ENCODE measurements at places on chromosomes 13 and 19.

DNA sequence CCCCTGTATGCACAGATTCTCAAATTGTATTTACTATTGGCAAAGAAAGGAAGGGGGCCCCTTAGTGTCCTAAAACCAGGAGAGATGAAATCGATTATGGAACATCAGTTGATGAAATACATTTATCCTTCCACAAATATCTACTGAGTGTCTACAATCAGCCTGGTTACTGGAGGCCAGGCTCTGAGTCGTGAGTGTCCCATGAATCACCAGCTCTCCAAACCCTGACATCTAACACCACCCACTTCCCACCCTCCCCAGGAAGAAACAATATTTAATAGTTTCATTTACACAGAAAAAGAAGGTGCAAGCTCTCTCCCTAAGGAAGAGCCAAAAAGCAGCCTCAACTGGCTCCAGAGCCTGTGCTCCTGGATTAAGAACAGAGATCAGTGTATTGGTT is 25.2 kb downstream of the KCTD15 start:
- no peak for DNase-seq

- peak; percentile 30 for DNase-seq
Measured at GRCh38 chr19:41264581-41265394, 616 bp downstream of the HNRNPUL1 start.

GRCh38 chr19:17951990-17952976 is 14.6 kb upstream of the KCNN1 start:
- no peak for DNase-seq

GRCh38 chr19:40523322-40524047 is 53.2 kb upstream of the SHKBP1 start:
- peak; percentile 49 for DNase-seq

DNA sequence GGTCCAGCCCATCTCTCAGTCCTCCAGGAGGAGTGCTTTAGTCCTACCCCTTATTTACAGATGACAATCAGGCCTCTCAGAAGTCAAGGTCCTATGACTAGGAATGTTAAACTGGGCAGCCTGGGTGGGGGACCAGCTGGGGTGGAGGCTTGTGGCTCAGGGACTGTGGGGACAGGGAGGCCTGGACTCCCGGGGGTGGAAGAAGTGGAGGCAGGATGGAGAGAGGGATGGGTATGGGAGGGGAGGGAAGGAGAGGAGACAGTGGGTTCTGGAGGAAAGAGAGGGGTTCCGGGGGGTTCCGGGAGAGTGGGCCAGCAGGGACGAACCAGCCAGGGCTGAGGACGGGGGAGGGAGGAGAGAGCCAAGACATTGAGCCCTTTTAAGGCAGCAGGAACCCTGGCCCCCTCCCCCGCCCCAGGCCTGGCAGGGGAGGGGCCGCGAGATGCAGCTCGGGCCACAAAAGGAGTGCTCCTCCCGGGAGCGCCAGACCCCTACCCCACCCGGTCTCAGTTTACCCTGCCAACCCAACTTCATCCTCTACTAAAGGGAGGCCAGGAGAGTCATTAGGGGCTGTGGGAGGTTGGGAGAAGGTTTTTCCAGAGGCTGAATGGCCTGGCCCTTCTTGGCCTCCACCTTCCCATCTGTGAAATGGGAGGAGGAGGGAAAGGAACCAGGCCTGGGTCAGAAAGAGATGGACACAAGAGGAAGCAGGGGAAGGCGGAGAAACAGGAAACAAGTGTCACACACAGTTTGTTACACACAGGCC is 1.7 kb downstream of the DMPK start:
- DNase-seq: no peak

DNA sequence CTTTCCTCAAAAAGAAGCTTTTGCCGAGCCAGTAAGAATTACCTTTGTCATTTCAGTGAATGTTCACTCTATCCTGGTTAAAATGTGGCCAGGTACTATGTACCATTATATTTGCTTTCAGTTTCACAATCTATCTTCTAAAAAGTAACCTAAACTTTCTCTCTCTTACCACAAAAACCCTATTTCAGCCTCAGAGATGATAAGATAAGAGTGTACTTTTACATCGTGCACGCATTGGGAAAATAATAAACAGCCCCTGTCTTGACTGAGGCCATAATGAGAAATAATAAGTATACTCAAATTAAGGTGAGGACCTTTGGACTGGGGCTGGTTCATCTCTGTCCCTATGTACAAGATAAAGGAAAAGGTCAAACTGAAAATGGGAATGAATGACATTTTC is 77.7 kb downstream of the ZNF726 start:
- DNase-seq: no peak

GRCh38 chr13:31850041-31850555 is 110.8 kb downstream of the RXFP2 start:
- DNase-seq: no peak

DNA sequence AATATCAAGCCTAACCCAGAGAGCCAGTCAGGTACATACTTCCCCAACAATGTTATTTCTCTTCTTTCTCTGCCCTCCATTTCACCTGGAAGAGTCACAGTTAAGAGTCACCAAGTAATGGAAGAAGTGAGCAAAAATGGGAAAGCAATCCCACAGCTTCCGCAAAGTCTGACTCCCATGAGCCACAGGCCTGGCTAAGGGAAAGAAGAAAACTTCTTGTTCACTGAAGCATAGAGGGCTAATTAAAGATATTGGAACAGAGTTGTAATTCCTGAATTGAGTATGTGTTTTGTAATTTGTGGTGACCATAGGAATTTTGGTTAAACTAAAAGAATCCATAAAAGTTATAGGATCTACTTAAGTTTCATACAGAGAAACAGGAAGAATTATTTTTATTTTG is 830.9 kb upstream of the PCDH20 start:
- no peak for DNase-seq

DNA sequence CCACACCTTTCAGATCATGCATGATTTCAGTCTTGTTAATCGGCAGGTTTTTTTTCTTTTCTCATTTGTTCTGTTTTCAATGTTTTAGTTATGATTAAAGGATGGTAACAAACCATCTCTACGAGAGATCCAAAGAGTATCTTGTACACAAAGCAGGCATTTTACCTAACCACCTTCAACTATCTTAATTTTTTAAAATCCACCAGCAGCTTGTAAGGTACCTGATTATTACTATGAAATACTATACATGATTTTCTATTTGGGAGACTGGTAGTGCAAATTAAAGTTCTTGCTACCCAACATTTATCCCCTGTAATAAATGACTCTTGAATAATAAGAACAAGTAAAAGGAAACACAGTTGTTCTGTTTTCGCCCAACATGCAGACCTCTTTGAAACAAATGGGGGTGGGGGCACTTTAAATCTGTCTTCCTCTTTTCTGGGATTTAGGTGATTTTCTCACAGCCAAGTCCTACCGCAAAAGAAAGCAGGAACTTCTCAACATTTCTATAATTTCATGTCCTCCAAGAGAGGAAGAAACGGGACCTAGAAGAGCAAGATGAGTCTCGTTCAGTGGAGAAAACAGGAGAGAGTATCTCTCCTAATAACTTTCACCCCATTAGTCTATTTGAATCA is 3.6 kb downstream of the POU4F1 start:
- no peak for DNase-seq

- DNase-seq: no peak
Measured at GRCh38 chr13:94020833-94021232, 458.6 kb downstream of the DCT start.

GRCh38 chr13:112354330-112355273 is 21.6 kb upstream of the SPACA7 start:
- DNase-seq: no peak

Data from endothelial cell of umbilical vein (primary cell).